T47D (cell line): ENCODE measurements at places on chromosomes 4 and X.

GRCh38 chr4:1222036-1222789, 26.7 kb downstream of the CTBP1 start:
- no peak for DNase-seq

DNA sequence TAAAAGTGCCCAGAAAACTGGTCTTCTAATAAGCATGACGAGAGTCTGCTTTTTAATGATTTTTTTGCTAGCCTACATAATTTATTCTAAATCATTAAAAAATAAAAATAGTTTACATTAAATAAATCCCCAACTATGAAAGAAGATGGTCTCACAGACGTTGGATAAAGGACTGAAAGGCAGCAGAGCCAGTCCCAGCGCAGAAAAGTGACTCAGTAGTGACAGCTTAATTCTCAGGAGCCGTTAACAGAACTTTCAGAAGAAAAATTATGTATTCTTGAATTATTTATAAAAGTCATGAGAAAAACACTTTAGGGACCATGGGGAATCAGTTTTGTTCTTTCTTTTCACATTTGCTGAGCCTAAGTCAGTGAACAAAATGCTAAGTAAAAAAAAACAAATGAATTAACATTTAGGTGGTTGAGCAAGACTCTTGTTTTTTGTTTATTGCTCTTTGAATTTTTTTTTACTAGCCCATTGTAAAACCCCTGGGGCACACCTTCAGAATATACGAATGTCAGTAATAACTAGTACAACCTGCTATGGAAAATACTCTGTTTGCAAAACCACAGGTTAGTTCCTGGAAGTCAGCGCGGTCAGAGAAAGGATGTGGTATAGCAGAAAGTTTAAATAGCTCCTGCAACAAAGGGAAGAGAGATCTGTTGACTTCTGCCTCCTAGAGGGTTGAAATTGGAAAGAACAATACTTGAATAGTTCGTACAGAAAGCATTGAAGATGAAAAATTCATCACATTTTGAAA, 50.4 kb upstream of the CCDC160 start:
- DNase-seq = no peak

DNA sequence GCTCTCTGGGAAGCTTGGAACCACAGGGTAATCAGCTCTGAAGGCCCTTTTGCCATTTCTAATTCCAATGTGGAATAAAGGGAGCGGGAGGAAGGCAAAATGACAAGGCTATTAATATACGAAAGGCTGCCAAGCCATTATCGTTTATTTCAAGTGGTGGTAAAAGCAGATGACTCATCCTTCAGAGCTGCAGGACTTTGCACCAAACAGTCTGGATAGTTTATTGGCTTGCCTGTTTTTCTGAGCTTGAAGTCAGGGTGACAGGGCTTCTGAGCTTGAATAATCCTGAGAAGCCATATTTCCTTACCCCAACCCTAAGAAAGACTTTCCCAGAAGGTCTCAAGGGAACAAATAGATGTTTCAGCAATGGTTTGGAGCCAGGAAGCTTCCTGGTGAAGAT, 7.7 kb upstream of the GABRE start:
- no peak for DNase-seq

DNA sequence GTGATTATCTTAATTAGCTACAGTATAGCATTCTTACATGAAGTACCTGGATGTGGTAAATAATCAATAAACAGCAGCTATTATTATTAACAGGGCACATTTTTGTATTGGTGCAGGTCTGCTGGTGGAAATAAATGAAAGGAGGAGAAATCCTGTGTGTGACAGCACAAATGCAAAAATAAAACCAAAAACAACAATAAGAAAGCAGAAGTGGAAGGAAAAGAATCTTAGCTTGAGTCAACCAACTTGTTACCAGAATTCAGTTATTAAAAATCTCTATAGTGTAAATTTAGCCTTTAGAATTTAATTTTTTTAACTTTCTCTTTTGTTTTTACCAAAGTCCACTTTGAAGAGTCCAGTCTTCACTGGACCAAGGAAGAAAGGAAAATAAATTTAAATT, 63.1 kb upstream of the LSM6 start:
- no peak for DNase-seq

DNA sequence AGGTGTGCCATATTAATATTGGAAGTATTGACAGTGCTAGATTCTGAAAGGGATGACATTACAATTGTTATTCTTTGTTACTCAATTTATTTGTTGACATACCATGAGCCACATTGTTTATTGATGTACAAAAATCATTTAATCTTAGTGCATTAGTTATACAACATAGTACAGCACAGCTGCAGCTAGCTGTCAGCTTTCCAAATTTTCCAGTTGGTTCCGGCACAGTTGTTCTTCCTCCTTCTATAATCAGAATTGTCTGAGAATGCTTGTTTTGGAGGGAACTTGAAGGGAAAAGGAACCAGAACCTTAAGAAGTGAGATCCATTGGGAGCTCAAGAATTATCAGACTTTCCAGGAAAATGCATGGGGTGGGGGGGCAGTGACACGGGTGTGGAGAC, 281.4 kb downstream of the ZIC3 start:
- no peak for DNase-seq

DNA sequence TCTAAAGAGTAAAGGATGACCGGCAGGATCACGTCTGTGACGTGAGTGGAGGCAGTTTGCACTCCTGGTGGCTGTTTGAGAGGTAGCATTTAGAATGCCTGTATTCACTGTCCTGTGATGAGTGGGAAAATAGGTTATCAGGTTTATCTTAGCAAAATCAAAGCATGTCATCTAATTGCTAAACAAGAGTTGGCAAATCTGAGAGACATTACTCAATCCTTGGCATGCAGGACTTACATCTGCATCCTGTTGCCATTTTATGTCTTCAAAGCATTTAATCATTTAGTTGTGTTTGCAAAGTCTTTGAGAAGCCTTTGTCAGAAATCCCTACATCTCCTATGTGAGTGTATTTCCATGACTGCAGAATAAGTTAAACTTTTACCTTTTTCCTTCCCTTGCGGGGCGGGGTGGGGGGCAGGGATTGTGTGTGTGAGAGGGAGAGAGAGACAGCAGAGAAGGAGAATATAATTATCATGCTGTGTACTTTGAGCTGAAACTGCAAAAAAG, 41.4 kb upstream of the MSANTD1 start:
- no peak for DNase-seq

DNA sequence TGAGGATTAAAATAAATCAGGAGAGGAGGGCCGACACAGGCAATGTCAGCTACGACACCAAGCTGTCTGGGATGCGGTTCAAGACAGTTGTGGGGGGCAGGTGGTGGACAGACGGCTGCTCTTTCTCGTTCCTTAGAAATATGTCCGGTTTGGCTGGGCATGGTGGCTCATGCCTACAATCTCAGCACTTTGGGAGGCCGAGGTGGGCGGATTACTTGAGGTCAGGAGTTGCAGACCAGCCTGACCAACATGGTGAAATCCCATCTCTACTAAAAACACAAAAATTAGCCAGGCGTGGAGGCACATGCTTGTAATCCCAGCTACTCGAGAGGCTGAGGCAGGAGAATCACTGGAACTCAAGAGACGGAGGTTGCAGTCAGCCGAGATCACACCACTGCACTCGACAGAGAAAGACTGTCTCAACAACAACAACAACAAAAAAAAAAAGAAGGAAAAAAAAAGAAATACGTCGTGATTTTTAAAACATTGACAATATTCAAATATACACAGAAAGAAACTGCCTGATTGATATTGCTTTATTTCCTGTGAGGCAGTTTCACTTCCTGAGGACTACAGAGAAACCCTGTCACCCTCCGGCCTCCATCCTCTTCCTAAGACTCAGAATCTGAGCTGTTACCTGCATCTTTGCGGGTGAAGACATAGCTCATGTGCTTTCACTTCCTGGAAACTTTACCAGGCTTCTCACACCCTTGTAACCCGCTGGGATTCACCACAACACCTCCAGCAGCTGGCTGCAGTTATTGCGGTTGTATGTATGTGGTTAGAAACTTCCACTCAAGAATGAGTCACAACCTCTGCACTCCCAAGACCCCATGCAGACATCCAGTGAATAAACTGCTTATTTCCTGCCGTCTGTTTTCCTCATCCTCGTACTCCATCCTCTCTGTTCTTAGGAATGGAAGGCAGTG, 63.8 kb upstream of the STS start:
- DNase-seq = no peak

GRCh38 chr4:158016511-158016910, 156.3 kb downstream of the GASK1B start:
- DNase-seq = no peak

DNA sequence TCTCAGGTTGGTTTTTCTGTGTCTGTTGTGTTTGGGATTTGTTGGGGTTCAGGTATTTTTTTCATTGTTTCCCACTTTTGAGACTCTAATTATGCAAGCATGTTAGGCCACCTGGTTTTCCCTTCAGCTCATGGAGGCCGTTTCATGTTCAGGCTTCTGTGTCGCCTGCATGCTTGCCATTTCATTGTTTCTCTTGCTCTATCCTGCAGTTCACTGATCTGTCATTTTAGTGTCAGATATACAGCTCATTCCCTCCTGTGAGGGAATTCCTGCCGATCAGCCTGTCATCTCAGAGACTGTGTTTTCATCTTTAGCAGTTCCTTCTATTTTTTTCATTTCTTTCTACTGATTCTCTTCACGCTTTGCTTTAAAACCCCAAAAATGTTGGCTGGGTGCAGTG, 49.4 kb upstream of the HGFAC start:
- DNase-seq = no peak

DNA sequence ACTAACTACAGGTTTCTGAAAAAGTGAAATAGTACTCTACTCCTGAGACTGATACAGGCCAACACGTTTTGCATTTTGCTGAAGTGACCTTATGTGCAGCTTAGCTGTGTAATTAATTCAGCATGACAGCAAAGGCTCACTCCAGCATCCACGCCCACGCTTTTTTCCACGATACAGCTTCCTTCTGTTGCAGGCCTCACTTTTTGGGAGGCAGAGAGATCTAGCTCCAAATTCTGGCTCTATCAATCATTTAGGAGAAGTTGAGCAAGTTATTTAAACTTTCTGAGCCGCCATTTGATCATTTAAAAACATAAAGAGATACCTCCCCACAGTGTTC, 160.3 kb downstream of the AFAP1 start:
- DNase-seq = no peak

DNA sequence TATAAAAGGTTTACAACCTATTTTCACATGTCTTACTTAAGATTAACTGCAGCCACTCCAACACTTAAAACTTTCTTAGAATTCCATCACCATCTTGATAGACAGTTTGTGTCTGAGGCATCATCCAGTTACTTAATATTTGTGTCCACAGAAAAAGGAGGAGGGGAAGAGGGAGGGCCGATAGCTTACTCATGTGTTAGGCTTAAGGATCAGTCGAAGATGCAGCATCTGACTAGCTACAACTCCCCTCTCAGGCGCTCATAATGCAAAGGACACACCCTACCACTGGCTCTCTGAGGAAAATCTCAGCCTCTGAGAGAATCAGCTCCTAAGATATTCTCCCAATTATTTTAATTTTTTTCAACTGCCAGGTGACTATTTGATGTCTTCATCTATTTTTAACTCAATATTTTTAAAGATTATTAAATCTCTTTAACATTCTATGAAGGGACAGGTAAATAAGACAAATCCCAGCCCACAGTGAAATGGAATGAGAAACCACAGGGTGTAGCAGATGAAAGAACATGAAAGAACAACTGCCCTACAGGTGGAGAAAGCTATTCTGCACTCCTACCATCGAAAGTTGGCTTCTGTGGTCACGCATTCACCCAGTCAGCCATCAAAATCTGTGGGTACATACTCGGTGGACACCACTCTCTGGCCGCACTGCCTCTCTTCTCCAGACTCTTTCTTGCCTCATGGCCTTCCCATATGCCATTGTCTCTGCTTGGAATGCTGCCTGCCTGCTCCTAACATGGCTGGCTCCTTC, 48.0 kb downstream of the ARAP2 start:
- no peak for DNase-seq

DNA sequence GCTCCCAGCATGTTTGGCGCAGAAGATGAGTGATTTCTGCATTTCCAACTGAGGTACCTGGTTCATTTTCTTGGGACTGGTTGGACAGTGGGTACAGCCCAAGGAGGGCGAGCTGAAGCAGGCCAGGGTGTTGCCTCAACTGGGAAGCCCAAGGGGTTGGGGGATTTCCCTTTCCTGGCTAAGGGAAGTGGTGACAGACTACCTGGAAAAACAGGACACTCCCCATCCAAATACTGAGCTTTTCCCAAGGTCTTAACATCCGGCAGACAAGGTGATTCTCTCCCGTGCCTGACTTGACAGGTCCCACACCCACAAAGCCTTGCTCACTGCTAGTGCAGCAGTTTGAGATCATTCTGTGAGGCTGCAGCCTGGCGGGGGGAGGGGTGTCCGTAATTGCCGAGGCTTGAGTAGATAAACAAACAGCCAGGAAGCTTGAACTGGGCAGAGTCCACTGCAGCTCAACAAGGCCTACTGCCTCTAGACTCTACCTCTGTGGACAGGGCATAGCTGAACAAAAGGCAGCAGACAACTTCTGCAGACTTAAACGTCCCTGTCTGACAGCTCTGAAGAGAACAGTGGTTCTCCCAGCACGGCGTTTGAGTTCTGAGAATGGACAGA, 307.7 kb upstream of the ARSJ start:
- peak; percentile 23 for DNase-seq

GRCh38 chrX:129845616-129846190, 2.0 kb upstream of the ZDHHC9 start:
- no peak for DNase-seq

DNA sequence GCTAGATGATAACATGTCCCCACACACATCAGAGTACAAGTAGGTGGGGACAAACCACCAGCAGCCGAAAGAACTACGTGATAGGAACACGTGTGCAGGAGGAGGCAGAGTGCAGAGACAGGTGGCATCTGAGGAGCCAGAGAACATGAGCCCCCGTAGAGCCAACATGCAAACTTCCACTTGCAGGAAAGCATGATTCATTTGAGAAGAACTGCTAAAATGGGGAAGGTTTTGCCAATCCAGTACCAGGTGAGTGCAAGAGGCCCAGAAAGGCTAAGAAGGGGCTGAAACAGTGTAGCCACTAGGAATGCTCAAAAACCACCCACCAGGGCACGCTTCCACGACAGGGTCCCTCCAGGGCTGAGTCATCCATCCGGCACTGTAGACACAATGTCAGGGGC, 149.8 kb upstream of the TENM3 start:
- DNase-seq = no peak
